ENCODE measurements at places on chromosomes 1 and 21.

GRCh38 chr1:214396330-214396729, 115.4 kb downstream of the SMYD2 start:
- DNase-seq: no peak

DNA sequence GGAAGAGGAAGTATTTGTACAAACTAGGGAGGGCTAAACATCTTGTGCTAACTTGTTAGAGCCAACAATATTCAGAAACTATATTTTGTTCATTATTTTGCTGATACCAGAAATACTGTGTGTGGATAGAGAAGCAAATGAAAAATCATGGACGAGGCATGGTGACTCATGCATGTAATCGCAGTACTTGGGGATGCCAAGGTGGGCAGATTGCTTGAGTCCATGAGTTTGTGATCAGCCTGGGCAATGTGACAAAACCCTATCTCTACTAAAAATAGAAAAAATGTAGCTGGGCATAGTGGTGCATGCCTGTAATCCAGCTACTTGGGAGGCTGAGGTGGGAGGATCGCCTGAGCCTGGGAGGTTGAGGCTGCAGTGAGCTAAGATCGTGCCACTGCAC, 13.4 kb downstream of the LRRC41 start:
- no peak for DNase-seq

DNA sequence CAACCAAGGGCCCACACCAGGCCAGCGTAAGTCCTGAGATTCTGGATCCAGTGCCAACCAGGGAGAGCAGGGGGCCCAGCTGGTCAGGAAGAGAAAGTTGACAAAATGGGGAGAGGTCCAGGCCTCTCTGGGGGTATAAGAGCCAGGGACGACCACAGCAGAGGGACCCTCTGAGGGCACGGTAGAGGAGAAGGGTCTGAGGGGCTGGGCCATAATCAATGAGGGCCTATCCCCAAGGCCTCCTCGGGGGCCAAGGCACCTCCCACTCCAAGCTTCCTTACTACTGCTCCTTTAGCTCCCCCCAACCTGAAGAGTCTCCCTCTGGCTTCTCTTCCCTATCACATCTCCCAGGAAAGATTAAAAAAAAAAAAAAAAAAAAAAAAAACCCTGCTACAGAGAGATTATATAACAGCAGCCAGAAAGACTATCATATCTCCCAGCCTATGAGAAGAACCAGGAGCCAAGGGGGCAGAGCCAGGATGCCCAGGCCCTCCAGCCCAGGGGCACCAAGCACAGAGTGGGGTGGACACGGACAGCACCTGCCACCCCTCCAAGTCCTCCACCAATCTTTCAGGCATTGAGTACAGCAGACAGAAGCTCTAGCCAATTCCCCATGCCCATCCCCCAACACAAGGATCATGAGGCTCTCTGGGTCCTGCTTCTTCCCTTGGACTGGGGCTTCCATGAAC, 2.7 kb downstream of the MEF2D start:
- no peak for DNase-seq

GRCh38 chr1:17944646-17945045, 163.0 kb upstream of the IGSF21 start:
- no peak for DNase-seq

- no peak for DNase-seq
Observed at GRCh38 chr1:15899266-15899665, 51.8 kb downstream of the SPEN start.

GRCh38 chr1:42430286-42431135, 25.3 kb downstream of the ZMYND12 start:
- DNase-seq: no peak

DNA sequence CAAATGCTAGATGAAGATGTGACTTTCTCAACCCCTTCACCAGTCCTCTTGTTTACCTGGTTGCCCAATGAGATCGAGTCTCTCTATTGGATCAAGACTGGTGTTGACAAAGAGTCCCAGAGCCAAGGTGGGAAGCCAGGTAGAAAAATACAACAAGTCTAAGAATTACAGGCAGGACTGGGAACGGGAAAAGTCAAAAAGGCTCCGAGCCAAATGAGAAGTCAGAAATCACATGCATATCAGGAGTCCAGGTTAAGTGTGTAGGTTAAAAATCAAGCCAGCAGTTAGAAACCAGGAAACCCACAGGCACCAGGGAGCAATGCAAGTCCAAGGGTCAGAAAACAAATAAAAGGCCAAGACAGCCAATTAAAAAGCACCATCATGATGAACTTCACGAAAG, 27.4 kb upstream of the DUSP23 start:
- DNase-seq: no peak

GRCh38 chr1:32990887-32991286, 26.3 kb upstream of the RNF19B start:
- no peak for DNase-seq

- DNase-seq: no peak
Observed at GRCh38 chr1:246355411-246356230, 151.5 kb downstream of the SMYD3 start.

- DNase-seq: no peak
Observed at GRCh38 chr1:82108843-82109242, 308.1 kb downstream of the ADGRL2 start.

- DNase-seq: no peak
Observed at GRCh38 chr1:158649052-158649451, 37.5 kb downstream of the SPTA1 start.

DNA sequence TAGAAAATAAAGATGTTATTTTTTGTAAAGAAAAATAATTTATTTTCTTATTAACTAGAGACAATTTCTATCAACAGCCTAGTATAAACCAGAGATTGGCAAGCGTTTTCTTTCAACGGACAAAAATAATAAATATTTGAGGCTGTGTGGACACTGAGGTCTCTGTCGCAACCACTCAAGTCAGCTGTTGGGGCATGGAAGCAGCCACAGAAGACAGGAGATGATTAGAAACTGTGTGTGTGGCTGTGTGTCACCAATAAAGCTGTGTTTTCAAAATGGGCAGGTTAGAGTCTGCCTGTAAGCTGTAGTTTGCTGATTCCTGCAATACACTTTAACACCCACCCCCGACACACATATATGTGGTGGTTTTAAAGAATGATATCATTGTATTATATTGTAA, 200.6 kb upstream of the HMCN1 start:
- DNase-seq: no peak

- no peak for DNase-seq
Observed at GRCh38 chr1:221549815-221550214, 192.1 kb downstream of the DUSP10 start.

DNA sequence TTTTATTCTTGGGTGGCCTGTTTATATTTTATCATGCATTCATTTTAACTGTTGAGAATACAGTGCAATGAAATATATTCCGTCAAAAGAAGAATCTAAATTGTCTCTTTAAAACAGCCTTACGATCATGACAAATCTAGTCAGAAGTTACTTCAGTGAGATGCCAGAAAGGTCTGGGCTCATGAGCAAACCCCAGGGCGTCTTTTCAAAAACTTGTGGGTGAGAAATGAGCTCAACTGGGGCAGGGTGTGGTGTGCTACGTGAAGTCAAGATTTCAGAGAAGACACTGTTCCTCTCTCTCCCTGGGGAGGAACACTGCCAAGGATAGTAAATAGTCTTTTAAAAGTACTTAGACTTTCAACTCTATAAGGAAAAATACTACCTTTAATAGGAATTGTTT, 13.4 kb upstream of the UAP1 start:
- DNase-seq: peak; percentile 4

- DNase-seq: no peak
Observed at GRCh38 chr21:42440187-42440792, 36.6 kb downstream of the UBASH3A start.

GRCh38 chr1:231052777-231053176, 12.7 kb upstream of the FAM89A start:
- DNase-seq: no peak

- DNase-seq: no peak
Observed at GRCh38 chr1:162541619-162542141, 19.8 kb upstream of the UAP1 start.

DNA sequence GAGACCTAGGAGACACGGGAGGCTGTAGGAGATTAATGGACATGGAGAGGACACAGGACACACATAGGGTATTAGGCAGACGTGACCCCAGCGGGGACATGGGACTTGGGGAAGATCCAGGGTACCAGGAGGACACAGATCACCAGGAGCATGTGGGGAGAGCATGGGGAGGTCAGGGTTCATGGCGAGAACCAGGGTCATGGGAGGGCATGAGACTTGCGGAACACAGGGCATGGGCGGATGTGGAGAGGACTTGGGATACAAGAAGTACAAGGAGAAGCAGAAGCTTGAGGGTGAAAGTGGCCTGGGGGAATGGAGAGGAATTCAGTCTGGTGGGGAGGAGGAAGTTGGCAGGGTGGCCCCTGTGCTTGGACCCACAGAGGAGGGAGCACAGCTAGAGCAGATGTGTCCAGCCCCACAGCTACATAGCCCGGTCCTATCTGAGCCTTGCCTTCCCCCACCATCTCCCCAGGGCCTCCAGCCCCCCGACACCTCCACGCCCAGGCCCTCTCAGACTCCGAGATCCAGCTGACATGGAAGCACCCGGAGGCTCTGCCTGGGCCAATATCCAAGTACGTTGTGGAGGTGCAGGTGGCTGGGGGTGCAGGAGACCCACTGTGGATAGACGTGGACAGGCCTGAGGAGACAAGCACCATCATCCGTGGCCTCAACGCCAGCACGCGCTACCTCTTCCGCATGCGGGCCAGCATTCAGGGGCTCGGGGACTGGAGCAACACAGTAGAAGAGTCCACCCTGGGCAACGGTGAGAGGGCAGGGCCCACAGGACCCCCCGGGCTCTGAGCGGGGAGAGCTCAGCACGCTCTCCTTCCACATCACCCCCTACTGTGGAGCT, 12.1 kb downstream of the TIE1 start:
- no peak for DNase-seq

GRCh38 chr1:243422362-243422761, 166.5 kb downstream of the SDCCAG8 start:
- no peak for DNase-seq

- no peak for DNase-seq
Observed at GRCh38 chr1:235736263-235736662, 86.7 kb upstream of the GNG4 start.

DNA sequence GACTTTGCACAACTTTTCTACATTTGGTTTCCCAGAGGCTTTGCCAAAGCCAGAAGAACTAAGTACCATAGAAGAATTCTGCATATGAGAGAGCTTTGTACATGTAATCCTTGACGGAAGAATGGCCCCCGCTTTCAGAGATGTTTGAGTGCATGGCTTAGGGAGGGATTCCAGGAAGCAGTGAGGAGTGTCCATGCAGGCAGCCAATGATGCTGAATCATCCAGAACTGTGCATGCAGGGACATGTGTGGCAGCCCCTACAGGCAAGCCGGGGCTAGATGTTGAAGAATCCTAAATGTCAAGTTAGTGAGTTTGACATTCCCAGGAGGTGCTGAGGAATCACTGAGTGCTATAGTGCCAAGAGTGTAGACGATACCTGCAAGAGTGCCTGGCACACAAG, 9.9 kb upstream of the HAO2 start:
- DNase-seq: no peak

- no peak for DNase-seq
Observed at GRCh38 chr1:57605933-57606332, 182.1 kb upstream of the DAB1 start.

DNA sequence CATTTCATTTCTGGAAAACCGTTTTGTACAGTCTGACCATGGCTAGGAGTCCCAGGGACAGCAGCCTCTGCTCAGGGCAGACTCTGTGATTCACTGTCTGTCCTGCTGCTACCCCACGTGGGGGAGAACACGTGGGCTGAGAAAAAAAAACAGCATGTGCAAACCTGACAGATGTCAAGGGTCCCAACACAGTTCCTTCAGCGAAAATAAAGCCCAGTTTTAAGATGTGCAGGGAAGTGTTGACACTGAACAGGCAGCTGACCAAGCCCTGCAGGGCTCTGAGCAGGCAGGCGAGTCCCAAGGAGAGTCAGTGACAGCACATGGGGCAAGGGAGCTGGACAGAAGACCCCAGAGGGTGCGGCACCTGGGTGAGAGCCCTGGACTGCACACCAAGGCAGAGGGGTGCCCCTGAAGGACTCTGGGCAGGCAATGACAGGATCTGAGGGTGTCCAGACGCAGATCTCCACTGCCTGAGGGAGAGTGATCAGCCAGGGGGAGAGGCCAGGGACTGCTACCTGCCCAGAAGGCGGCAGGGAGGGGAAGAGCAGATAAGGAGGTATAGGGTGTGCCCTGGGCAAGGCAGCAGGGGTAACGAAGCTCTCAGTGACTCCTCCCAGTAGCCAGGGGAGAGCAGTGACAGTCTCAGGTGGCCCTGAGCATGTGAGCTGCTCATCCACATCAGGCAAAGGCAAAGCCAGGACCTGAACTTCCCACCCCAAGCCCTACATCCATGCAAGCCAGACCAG, 5.1 kb upstream of the SPATC1L start:
- DNase-seq: no peak

DNA sequence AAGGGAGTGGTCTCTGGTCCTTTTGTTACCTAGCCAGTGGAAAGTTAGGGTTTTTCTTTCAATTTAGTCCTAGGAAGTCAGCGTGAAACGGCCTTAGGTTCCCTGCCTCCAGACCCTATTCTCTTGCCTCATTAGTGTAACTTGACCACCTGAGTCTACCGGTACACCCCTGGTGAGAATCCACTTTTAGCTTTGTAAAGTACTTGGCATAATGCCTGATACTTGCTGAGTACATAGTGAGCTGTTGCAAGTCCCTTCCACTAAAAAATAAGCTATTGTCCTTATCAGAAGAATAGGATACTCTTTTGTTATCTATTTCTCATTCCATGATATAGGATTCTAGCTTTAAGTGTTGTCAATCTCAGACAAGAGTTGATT, 228.8 kb downstream of the ST6GALNAC3 start:
- DNase-seq: no peak

DNA sequence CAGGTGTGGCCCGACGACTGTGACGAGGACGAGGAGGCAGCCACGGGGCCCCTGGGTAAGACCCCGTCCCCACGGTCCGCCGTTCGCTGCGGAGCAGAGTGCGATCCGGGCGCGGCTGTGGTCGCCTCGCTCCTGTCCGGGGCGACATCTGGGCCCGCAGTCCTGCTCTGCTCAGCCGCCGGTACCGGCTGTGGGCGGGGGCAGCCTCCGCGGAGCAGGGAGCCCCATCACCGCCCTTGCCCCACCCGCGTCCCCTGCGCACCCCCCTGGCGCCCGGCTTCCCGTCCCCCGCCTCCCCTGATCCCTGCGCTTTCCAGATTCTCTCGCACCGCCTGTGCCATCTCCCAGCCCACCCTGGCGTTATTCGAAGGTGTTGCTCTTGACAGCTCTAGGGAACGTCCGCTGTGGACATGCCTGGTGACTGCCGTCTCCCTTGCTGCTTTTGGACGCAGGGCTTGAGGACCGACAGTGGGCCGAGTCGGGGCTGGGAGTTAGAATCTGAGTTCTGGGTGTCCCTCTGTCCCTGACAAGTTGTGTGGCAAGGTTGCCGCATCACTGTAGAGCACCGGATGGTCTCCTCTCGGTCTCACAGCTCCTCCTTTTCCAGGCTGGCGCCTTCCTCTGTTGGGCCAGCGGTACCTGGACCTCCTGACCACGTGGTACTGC, 596 bp downstream of the TOR3A start:
- DNase-seq: no peak

DNA sequence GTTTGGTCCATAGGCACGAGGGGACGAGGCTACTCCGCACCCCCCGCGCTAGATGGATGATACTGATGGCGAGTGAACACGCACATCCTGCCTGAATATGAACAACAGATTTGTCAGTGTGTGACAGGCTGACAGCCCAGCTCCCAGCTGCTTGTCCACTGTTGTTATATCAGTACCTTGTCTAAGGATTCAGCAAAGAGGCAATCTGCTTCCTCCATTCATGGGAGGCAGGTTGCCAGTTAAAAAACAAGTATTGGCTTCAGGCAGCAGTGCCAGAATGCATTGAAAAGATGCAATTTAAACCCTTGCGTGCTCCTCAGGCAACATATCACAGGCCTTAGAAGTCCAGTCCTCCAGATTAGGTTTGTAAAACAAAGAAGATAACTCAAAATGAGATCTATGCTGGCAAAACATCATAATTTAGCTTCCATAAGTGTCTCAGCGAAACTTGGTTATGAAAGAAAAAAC, 223.3 kb downstream of the GPATCH2 start:
- DNase-seq: no peak
